ENCODE measurements at places on chromosomes 13 and 19.
A peak's percentile ranks its signal among the peaks of the same experiment; 100 is the strongest.

GRCh38 chr19:17565611-17566010 lies 10.2 kb downstream of the COLGALT1 start:
- no peak for DNase-seq

DNA sequence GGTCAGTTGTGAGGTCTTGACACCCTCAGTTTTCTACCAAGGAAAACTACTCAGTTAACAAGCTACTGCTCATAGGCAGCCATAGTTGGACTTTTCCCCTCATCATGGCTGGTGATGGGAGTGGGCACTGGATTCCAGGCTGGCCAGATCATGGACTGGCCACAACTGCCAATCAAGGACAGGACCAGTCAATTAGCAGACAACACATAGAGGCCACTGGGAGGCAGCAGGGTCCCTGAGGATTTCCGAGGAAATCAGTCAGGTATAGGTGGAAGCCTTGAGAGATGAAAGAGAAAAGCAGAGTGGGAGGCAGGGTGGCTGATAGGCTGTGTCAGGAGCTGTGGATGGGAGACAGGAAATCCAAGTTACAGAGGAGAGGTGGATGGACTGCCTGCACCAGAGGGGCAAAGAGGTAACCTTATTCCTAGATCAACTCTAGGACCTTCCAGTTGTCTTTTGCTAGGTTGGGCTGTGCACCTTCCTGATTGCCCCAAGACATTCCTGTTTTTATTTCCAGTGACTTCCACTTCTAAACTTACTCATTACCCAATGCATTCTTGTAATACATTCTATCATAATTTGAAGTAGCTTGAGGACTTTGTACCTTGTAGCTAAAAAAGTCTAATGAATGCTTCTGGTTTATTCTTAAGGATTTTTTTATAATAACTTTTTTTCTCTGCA lies 361.8 kb downstream of the KCNRG start:
- no peak for DNase-seq

- no peak for DNase-seq
Observed at GRCh38 chr13:26025771-26026170, 26.0 kb downstream of the SHISA2 start.

- DNase-seq = no peak
Observed at GRCh38 chr13:112133499-112134390, 66.8 kb downstream of the SOX1 start.

GRCh38 chr13:112775791-112776279 lies 86.0 kb downstream of the ATP11A start:
- no peak for DNase-seq

DNA sequence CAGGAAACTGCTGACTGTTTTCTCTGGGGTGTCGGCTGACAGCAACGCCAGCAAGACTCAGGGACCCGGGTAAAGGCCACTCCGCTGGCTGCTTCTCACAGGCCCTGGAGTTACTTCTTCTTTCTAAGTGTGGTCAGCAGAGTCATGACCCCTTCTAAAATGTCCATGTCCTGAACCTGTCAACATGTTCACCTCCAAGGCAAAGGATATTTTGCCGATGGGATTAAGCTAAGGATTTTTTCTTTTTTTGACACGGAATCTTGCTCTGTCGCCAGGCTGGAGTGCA lies 7.9 kb downstream of the PEX11G start:
- DNase-seq = no peak

DNA sequence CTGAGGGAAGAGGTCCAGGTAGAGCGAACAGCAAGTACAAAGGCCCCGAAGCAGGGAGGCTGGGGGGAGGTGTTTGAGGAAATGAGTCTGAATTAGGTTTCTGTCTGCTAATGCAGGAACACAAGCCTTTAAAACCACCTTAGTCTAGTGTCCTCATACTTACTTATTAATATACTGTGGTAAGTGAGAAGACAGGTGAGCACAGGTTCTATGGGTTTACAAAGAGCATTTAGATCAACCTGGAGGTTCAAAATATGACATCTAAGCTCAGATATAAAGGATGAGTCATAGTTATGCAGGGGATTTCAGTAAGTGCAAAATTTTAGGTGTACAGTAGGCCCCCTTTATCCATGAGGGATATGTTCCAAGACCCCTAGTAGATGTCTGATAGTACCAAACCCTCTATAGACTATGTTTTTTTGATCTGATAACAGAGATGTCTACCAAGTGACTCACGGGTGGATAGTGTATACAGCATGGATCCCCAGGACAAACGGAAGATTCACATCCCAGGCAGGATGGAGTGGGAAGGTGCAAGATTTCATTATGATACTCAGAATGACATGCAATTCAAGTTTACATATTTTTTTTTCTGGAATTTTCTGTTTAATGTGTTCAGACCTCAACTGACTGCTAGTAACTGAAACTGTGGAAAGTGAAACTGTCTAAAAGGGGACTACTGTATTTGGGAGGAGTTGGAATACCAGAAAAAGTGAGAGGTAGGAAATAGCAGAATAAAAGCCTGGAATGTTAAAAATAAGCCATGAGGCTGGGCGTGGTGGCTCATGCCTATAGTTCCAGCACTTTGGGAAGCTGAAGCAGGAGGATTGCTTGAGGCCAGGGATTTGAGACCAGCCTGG lies 18.2 kb upstream of the MED4 start:
- no peak for DNase-seq

DNA sequence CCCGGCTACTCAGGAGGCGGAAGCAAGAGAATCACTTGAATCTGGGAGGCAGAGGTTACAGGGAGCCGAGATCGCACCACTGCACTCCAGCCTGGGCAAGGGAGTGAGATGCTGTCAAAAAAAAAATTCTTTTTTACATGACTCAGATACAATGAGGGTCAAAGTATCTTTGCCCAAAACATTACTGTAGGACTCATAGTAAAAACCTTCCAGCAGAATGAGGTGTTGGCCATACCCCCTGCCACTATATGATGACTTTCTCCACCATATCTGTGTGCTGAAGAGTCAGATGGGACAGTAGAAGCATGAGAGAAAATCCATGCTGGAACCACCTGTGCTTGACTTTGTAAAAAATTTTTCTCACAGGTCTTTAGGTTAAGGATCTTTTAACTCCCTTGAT lies 86.7 kb downstream of the COL4A2 start:
- no peak for DNase-seq

- DNase-seq = no peak
Observed at GRCh38 chr13:73216381-73216831, 157.6 kb downstream of the KLF5 start.

GRCh38 chr19:30498707-30499106 lies 126.5 kb downstream of the ZNF536 start:
- no peak for DNase-seq

DNA sequence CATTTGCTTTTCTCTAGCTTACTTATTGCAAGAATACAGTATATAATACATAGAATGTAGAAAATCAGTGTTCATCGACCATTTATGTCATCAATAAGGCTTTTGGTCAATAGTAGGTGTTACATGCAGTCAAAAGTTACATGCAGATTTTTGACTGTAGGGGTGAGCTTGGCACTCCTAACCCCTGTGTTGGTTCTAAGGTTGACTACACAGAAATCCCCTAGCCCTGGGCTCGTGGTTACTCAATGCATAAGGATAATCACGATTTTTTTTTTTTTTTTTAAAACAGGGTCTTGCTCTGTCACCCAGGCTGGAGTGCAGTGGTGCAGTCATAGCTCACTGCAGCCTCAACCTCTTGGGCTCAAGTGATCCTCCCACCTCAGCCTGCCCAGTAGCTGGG lies 4.0 kb upstream of the NWD1 start:
- DNase-seq = no peak

DNA sequence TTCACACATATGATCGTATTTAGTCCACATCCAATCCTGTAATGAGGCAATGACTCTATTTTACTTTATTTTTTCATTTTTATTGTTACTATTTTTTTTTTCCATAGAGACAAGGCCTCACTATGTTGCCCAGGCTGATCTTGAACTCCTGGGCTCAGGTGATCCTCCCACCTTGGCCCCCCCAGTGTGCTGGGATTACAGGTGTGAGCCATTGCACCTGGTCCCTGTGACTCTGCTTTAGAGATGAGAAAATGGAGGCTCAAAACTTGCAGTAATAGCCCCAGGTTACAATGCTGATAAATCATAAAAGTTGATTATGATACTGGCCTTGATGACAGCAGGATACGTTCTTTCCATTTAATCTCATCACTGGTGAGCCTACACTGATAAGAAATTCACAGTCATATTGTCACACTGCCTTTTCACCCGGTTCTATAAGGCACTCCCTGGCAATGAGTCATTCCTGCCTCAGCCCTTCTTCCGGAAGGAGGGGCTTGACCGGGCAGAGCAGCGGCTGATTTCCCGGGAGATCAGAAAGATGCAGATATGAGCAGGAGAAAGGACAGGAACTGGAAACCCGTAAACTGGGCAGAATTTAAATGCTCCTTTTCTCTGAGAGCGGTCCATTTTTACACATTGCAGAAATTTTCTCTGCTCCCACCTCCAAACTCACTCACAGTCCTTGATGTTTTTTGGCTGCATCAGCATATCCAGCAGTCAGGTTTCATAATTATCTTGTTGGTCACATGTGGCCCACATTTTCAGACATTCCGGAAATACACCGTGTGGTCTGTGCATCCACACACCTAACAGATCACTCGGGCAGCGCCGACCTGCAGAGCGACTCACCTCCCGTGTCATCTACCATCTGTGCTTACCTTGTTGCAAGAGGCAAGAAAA lies 616.4 kb downstream of the EFNB2 start:
- no peak for DNase-seq

DNA sequence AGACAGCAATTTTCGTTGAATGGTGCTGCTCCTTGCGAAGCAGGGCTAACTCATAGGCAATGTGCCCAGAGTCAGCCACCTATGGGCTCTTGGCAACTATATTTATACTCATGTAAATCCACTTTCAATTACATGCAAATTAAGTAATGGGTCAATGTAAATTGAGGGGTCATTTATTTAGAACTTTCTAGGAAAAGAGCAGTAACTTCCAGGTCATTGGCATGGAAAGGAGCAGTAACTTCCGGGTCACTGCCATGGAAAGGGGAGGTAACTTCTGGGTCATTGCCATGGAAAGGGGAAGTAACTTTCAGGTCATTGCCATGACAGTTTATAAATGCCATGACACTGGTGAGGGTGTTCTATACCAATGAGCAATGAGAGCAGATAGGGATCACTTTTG lies 11.6 kb downstream of the KLK4 start:
- no peak for DNase-seq

GRCh38 chr13:45732916-45733315 lies 30.8 kb downstream of the CBY2 start:
- DNase-seq = no peak

GRCh38 chr13:51763486-51763885 lies 40.5 kb downstream of the DHRS12 start:
- DNase-seq = no peak

GRCh38 chr13:96629331-96629730 lies 364.9 kb downstream of the OXGR1 start:
- no peak for DNase-seq

- DNase-seq = no peak
Observed at GRCh38 chr19:31511098-31511497, 161.9 kb upstream of the TSHZ3 start.

- DNase-seq = no peak
Observed at GRCh38 chr19:16436780-16437332, 34.9 kb downstream of the EPS15L1 start.

DNA sequence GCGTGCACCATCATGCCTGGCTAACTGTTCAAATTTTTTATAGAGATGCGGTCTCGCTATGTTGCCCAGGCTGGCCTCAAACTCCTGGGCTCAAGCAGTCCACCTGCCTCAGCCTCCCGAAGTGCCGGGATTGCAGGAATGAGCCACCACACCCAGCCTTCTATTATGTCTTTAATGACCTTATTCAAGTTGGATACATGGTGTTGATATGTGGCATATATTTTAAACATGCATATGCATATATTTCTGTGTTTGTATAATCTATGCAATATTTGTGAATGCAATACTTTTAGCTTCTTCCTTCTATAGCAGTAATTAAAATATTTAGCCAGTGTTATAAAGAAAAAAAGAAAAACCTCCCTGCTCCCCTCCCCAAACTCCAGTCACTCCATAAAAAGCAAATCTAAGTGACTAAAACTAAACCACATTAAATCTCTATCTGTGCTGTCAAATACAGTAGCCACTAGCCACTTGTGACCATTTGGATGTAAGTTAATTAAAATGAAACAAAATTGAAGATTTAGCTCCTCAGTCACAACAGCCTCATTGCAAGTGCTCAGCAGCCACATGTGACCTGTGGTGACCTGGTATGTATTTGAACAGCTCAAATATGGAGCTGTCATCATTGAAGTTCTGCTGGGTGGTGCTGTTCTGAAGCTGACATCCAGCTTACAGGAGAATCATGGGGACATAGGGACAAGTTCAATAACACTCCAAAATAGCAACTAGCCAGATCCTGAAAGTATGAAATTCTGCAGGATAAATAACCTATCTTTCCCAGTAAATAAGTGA lies 27.4 kb downstream of the FCGBP start:
- DNase-seq = no peak

- DNase-seq = no peak
Observed at GRCh38 chr13:30846311-30846710, 59.8 kb upstream of the MEDAG start.

GRCh38 chr19:46015687-46016425 lies 7.0 kb downstream of the PGLYRP1 start:
- DNase-seq = peak; percentile 48
